ENCODE measurements at places on chromosomes 5 and 9.

DNA sequence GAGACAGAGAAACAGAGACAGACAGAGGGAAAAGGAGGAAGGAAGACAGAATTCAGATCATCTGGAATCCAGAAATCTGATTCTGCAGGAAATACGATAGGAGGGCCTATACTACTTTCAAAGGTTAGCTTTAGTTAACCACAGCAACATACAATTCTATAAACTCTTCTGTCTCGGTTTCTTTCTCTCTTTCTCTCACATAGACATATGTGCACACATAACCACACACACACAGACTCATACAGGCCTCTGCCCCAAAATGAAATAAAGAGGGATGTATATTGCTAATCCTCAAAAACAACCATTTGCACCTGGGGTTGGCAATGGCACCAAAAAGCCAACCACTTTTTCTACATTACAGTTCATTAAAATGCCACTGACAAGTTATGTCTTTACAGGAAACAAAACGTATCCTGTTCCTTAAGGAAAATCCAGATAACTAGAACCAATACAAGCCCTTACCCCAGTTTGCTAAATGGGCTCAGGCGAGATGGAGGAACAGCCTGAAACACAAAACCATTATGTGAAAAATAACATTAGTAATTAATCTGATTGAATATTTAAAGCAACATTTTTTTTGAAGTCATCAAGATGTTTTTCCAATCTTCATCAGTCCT lies 372.3 kb upstream of the CCNH start:
- no peak for DNase-seq

GRCh38 chr5:33309068-33309467 lies 131.7 kb upstream of the TARS1 start:
- DNase-seq = no peak

DNA sequence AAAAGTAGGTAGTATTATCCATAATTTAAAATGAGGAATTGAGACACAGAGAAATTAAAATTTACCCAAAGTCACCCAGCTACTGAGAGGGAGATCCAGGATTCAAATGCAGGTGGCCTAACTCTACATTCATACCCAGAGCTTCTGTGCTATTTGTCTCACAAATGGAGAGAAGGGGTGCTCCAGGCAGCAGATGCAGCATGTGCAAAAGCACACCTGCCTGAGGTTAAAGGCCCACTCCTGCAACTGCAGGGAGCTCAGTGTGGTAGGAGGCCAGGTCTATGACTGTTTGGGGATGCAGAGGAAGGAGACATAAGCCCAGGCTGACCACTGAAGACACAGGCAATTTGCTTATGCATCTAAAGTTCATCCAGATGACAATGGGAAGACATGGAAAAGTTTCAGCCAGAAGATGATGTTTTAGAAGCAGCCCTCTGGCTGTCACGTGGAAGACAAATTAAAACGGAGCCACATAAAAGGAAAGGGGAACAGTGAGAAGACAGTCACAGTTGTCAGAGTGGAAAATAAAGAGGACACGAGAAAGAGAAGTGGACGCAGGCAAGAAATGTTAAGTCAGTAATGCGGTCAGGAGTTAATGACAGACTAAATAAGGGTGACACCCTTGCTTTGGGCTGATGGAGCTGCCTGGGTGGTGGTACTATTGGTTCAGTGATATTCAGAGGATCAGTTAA lies 214.7 kb downstream of the EBF1 start:
- no peak for DNase-seq

DNA sequence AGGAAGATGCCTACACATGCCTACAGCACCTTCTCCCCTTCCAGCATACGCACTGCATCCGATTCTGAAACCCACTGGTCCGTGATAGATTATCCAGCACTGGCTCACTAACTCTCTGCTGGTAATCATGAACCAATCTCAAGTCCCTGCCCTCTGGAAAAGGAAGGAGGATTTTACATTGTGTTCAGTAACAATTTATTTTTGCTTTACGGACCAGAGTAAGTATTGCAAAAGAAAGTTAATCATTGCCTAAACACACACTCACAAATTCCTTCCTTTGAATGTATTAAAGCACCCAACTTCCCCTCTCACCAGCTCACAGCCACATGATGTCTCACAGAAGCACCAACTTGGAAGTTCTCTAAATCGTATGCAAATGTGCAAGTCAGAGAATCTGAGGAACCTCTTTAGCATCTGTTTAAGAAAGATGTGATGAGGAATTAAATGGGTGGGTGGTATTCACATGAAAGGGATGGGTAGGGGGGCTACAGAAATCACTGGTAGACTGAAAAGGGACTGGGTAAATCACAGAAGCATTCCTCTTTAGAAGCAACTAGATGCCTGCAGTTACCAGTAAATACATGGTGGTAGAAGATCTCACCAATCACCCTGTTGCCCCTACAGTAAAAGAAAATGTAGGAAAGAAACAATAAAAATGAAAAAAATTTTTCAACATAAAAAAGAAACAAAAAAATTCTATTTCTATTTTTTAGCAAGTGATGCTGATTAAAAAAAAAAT lies 8.4 kb downstream of the GNAQ start:
- peak; percentile 61 for DNase-seq

GRCh38 chr5:95726811-95727763 lies 4.0 kb upstream of the RHOBTB3 start:
- no peak for DNase-seq

DNA sequence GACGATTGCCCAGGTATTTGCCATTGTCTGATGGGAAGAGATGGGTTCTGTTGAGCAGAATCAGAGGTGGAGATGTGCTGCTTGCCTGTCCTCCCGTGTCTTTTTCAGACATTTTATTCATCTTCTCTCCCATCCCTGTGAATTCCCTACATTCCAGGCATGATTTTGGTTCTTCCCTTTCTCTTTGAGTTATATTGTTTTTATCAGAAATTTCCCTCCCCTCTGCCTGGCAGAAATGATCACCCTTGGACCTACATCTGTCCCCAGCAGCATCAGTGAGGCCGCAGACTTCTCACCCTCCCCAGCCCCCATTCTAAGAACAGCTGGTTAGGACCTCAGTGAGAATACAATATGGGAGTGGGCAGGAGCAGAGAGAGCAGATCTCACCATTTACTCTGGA lies 640.2 kb downstream of the CCDC171 start:
- DNase-seq = no peak

GRCh38 chr5:22850981-22851380 lies 2.2 kb downstream of the CDH12 start:
- DNase-seq = no peak

GRCh38 chr5:170393958-170394357 lies 4.8 kb upstream of the KCNMB1 start:
- DNase-seq = no peak

DNA sequence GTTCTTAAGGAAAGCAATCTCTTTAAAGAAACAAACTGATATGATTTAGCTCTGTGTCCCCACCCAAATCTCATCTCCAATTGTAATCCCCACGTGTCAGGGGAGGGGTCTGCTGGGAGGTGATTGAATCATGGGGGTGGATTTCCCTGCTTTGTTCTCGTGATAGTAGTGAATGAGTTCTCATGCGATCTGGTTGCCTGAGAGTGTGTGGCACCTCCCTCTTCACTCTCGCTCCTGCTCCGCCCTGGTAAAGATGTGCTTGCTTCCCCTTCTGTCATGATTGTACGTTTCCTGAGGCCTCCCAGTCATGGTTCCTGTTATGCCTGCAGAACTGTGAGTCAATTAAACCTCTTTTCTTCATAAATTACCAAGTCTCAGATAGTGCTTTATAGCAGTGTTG lies 412.7 kb upstream of the SMC2 start:
- DNase-seq = no peak

- DNase-seq = no peak
Measured at GRCh38 chr5:90855296-90856010, 296.9 kb downstream of the ADGRV1 start.

DNA sequence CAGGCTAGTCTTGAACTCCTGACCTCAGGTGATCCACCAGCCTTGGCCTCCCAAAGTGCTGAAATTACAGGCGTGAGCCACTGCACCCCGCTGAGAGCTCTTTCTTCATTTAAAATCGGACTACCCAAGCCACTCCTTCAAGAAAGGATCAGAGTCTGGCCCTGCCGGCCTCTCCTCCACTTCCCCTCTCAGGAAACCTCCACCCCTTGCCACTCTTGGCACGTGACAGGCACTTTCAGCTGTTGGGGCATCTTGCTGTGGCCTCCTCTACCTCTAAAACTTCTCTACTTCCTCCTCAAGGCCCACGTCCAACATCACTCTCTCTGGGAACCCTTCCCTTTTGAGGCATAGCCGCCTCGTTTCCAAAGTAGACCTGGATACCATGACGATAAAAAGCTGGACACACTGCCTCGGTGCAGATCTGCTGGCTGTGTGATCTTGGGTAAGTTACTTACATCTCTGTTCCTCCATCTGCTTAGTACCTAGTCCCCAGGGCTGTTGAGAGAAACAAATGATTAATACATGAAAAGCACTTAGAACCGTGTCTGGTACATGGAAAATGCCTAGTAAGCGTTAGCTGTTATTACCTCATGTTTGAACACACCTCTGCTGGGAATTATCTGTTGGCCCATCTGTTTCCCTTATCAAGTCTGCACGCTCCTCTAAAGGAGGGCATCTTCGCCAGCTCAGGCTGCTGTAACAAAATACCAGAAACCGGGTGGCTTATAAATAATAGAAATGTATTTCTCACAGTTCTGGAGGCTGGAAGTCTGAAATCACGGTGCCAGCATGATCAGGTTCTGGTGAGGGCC lies 55.3 kb downstream of the SMIM23 start:
- no peak for DNase-seq

- no peak for DNase-seq
Measured at GRCh38 chr5:135501965-135502364, 33.8 kb downstream of the NEUROG1 start.

DNA sequence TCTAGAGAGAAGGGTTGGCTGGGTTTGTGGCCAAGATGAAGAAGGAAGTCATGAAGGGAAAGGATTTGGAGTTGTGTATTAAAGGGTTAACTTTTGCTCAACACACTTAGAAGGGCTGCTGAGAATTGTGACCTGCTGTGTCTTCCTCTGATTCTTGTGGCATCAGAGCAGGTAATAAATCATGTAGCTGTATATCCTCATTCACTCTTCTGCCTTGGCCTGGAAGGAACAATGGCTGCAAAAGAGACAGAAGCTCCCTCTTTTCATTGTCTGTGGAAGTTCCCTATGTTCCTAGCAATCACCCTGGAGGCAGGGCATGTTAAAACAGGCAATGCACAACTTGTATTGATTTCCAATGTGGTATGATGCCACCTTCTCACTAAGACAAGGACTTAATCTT lies 159.1 kb downstream of the LRRC70 start:
- DNase-seq = no peak

DNA sequence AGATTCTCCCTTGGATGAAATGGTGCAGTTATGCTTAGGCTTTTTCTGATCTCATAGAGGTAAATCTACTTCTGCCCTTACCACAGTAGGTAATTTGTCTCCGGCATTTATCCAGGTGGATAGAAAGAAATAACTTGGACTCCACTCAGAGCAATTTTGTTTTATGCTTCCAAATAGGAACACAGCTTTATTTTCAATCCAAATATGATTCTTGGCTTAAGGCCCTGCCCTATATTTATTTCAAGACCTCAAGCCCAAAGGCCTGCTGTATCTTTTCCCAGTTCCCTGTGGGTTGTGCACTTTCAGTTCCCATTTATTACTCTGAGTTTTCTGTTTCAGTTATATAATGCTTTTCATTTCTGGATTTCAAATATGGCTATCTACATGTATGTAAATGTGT lies 274.2 kb upstream of the SMC2 start:
- no peak for DNase-seq

GRCh38 chr9:20753761-20754160 lies 69.7 kb downstream of the FOCAD start:
- no peak for DNase-seq

- no peak for DNase-seq
Measured at GRCh38 chr9:15010581-15010980, 100.4 kb upstream of the FREM1 start.
